ENCODE measurements at places on chromosomes 7 and 10. TPM values are rescaled to one million over a fixed set of nuclear protein-coding genes. Genes with fewer than 3 reads are reported as not detected.

- no peak for DNase-seq
Observed at GRCh38 chr7:29306319-29306991, 111.9 kb downstream of the CHN2 start.

DNA sequence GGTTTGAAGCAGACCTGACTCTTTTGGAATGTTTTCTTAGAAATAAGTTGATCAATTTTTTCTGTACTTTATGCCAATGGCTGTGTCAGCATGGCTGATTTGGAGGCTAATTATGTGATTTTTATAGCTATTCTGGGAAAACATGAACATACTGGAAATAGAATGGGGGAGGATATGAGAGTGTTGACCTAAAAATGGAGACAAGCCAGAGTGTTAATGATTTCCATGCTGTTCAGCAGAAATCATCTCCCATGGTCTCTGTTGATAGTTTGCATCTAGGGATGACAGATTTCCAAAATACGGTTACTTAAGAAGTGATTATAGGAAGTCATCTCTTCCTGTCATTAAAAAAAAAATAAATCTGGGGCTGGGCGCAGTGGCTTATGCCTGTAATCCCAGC is 32.7 kb upstream of the DMTF1 start:
- DNase-seq = no peak

The ASB10 gene
- not detected for polyA plus RNA-seq

The FOXP2 gene
- polyA plus RNA-seq = not detected

DNA sequence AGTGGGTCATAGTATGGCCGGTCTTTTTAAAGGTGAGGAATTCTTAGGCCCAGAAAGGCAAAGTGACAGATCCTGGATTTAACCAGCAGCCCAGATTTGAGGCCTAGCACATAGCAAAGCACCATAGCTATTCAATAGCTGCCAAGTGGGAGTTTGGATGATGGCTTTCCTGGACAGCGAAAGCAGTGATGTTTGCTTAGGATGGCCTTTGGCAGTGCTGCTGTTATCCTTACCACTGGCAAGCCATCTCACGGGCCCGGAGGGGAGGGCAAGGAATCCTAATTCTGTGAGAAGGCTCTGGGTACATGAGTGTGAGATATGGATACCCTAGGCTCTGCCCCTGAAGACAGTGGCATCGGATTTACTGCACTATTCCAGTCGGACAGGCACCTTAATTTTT is 50.4 kb downstream of the TCF7L2 start:
- no peak for DNase-seq

- DNase-seq = no peak
Observed at GRCh38 chr10:62388328-62388727, 14.2 kb downstream of the ZNF365 start.

DNA sequence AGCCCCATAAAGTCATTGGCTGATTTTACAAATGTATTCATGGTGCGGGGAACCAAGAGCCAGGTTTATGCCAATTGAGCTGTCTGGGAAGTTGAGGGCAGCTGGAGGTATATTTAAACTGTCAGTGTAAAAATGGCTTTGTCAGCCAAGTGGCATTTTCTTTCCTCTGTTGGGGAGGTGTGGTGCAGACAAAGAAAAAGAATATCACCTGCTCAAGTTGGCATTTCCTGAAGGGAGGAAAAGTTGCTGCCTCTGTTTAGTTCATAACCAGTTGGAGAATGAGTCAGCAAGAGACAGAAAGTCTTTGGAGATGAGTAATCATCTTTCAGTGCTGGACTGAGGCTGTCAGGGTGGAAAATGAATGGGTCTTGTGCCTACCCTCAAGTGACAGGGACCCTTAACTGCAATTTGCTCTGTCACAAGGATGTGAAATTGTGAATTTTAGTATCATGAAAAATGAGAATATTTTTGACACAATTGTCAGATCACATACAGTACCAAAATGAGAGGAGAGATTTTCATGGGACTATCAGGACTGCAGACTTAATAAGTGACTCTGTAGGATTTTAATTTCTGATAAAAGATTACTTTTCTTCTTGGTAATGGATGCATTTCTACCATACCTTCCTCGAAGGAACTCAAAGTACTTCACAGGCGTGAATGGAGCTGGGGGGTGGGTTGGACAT is 137.3 kb downstream of the ANLN start:
- DNase-seq = no peak

- no peak for DNase-seq
Observed at GRCh38 chr7:114835303-114835702, 86.6 kb upstream of the MDFIC start.

The GRID2IP gene
- 0.08 TPM for polyA plus RNA-seq

GRCh38 chr7:4226524-4226882 is 455.6 kb upstream of the FOXK1 start:
- DNase-seq = no peak

GRCh38 chr10:6409971-6410643 is 170.0 kb downstream of the PRKCQ start:
- DNase-seq = no peak

The UBE2D4 gene
- 7.8 TPM for polyA plus RNA-seq

- DNase-seq = no peak
Observed at GRCh38 chr10:110701617-110701971, 57.5 kb downstream of the RBM20 start.

GRCh38 chr10:3825862-3826351 is 40.9 kb upstream of the KLF6 start:
- no peak for DNase-seq

The THNSL1 gene
- polyA plus RNA-seq = 4.9 TPM

DNA sequence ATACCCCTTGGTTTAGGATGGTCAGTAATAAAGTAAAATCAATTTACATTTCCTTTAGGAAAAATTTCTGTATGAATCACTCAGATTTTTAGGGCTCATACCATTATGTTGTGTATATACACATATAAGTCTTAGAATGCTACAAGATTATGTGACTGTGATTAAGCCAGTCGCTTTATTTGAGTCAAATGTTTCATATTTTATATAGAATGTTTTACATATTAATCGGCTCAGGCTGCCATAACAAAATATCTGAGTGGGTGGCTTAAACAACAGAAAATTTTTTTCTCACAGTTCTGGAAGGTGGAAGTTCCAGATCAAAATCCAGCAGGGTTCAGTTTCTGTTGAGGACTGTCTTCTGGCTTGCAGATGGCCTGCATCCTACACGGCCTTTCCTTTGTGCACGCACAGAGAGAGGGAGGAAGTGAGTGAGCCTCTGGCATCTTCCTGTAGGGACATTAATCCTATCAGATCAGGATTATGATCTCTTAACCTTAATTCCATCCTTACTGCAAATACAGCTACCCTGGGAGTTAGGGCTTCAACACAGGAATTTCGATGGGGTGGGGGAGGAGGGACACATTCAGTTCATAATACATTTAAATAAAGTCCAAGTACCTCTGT is 198.0 kb downstream of the PHF14 start:
- DNase-seq = no peak

GRCh38 chr7:16419859-16420258 is 1.5 kb downstream of the CRPPA start:
- DNase-seq = no peak

Data from naive B cell (primary cell).